ENCODE measurements at places on chromosomes 4 and X. TPM values are rescaled to one million over a fixed set of nuclear protein-coding genes. Genes with fewer than 3 reads are reported as not detected.

DNA sequence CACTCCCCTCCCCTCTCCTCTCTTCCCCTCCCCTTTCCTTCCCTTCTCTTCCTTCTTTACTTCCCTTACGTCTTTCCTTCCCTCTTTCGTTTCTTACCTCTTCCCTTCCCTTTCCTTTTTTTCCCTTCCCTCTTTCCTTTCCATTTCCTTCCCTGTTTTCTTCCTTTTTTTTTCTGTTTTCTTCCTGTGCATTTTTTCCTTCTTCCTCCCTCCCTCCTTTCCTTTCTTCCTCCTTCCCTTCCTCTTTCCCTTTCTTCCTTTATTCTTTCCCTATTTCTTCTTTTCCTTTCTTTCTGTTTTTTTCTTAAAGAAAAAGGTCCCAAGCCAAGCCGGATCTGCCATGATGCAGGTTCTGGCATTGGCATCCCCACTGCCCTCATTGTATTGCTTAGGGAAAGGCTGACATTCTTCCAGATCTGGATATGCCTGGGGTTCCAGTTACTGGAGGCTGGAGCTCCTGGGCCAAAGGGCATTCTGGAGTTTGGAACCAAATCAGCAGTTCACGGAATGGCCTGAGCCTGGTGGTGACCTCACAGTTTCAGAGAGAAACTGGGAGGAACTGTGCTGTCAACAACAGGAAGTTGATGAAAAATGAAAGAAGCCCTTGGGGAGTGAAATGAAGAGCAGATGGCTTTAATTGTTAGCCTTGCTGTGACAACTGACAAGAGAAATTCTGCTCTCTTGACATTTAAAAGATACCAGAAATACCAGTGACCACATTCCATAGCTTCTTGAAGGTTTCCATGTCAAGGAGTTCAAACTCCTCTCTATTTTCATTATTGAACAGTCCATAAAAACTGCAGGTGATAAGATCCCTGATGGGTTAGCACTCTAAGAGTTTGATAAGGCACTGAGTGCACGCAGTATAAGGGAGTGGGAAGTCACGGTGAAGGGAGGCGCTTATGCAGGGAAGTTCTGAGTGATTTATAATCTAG lies 622.1 kb downstream of the SPRY1 start:
- DNase-seq = no peak

- DNase-seq = no peak
Observed at GRCh38 chrX:52216541-52216940, 31.9 kb downstream of the MAGED4 start.

DNA sequence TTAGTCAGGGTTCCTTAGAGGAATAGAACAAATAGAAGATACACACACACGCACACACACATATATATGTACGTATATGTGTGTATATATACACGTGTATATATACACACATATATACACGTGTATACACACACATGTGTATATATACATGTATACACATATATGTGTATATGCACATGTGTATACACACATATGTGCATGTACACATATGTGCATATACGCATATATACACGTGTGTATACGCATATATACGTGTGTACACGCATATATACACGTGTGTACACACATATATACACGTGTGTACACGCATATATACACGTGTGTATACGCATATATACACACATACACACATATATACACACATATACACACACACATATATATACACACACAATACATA lies 41.5 kb downstream of the ASMT start:
- DNase-seq = no peak

DNA sequence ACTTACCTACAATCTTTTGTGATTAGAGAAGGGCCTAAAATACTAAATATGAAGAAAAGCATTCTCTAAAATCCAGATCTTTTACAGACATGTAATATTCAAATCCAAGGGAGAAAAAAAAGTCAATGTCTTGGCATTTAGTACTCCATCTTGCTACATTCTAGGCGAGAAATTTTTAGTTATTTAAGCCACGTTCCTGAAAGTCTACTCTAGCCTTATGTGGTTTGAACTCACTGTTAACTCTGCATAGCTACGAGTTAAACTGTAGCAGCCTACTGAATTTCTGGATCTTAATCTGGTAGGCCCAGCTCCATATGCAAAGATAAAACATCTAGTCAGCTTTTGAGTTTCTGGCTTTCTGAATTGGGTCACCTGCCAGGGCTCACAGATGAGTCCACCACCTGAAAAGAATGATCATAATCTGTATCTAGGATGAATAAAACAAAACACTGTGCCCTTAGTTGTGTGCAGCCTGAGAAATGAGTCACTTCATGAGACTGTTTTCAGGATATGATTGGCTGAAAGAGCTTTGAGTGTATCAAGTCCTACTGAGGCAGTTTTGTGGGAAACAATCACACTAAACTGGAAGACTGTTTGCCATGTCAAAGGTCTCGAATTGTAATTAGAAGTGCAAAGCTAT lies 3.2 kb upstream of the NEK1 start:
- DNase-seq = no peak

DNA sequence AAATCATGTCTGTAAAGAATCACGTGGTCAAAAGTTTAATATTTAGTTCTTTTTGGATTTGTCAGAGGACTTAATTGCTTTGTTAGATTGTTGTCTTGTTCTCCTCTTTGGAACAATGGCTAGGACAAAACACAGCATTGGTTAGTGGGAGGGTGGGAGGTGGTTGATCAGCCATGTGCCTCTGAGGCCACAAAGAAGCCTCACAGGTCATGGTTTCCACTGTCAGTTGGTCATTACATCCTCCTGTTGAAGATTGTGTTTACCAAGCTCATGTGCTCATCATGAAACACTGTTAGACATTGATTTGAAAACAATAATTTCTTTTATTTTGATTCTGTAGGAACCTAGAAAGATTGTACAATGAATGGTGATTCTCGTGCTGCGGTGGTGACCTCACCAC lies 31.9 kb downstream of the ADD1 start:
- DNase-seq = no peak

DNA sequence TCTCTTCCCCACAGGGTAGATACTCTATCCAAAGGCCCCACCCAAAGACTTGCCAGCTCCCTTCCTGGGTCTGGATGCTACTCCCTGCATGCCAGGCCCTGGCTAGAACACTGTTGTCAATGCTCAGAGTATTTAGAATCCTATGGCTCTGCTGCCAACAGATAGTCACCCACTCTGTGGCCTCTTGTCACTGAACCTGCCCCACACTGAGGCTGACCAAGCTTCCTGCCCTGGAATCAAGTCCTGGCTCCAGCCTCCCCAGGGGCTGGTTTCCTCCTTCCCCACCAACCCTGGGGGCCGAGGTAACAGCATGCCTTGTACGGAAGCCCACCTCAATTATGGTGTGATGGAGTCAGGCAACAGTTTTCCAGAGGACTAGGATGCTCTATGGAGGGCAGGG lies 63.3 kb downstream of the EFNB1 start:
- no peak for DNase-seq

Gene MMRN1
- total RNA-seq = not detected

Gene TEX13D
- total RNA-seq = not detected

Gene ZAR1
- total RNA-seq = 0.66 TPM

Gene SYP
- 1.9 TPM for total RNA-seq

Gene NXF2B
- total RNA-seq = 0.11 TPM

Gene CDKL5
- total RNA-seq = 7.0 TPM

Gene BEX3
- 703 TPM for total RNA-seq

Gene GAGE2A
- 0.70 TPM for total RNA-seq

Measured in H7 (cell line).